Neural crest cell (in vitro differentiated cells): ENCODE measurements at places on chromosomes 7 and 10.

GRCh38 chr10:77763453-77764430 is 126.1 kb upstream of the KCNMA1 start:
- no peak for DNase-seq

- DNase-seq, result no peak
Measured at GRCh38 chr7:105209870-105210269, 178.9 kb downstream of the SRPK2 start.

DNA sequence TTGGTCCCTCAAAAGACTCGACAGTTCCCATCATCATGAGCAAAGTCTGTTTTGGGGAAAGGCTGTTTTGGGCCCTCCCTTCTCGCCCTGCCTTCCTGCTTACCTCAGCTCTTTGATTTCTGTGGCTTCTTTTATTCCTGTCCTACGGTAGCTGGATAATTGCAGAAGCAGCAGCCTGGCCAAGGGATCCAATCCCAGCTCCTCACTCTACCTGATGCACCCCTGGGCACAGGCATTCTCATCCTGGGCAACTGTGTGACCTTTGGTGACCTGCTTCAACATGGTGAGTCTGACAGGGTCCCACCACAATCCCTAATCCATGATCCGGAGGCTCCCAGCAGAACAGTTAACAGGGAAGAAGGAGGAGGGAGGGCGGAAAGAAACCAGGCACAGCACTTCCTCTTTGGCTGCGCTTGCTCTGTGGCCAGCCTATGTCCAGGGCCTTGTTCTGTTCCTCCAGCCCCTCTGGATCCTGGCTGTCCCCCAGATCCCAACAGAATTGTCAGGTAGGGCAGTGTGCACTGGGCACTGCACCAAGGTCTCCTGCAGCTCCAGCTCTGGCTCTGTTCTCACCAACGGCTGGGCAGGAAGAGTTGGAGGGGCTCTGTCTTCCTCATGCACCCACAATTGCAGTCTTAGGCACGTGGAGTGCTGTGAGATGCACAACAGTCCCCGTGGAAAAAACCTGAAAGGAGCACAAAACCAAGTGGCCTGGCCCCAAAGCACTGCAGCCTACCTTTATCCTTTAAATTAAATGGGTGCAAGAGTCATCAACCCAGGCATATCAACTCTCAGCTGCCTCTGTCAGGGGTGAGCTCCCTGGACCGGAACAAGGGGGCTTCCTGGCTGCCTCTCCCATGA is 144.4 kb downstream of the PTPN20 start:
- no peak for DNase-seq

GRCh38 chr10:5523796-5524574 is 776 bp upstream of the CALML3 start:
- DNase-seq, result no peak

DNA sequence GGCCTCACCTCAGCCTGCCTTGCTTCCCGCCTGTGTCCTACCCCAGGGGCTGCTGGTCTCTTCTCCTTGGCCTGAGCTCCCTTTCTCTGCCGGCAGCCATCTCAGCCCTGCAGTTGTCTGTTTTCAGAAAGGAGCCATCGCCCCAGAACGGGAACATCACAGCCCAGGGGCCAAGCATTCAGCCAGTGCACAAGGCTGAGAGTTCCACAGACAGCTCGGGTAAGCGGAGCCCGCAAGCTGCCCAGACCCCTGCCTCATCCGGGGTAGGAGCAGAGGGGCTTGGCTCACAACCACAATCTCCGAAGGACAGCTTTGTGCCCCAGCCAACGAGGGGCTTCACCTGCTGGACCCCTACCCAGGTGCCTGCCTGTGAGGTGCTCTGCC is 5.3 kb upstream of the DEPP1 start:
- no peak for DNase-seq

DNA sequence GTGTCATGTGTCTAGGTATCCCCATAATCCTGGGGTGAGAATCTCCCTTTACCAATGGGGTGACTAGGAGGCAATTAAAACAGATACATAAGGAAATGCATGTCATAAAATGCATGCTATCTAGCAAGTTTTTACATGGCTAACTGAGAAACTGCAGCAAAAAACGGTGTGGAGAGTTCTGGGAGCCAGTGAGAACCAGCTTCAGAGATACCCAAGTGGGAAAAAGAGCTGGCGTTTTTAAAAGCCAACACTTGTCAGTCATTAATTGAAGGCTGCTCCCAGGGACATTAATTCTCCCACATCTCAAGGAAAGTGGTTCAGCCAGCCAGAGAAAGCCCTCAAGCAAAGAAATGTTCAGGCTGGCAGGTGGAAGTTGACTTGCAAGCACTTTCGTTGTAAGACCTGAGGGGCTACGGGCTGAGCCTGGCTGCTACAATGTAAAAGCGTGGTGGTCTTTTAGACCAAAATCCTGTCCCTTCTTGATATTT is 28.1 kb downstream of the ST8SIA6 start:
- DNase-seq, result no peak

DNA sequence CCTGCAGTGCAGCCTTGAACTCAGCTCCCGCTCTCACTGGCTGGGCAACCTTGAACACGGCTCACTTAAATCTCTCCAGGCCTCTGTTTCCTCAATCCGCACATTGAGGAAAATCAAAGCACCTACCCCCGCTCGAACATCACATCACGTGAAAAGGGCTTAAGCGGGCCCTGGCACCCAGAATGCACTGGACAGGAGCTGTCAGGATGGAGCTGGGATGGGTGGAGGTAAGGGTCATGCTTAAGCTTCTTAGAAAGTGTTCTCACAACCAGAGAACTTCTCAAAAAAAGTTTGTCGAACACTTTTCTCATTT is 55.7 kb upstream of the MGMT start:
- DNase-seq, result no peak

GRCh38 chr10:5843686-5844344 is 30.6 kb upstream of the GDI2 start:
- no peak for DNase-seq

GRCh38 chr10:92238586-92239098 is 52.2 kb downstream of the CPEB3 start:
- no peak for DNase-seq

- no peak for DNase-seq
Measured at GRCh38 chr10:15562116-15562515, 157.6 kb downstream of the ITGA8 start.

GRCh38 chr10:11325817-11326216 is 285.6 kb downstream of the USP6NL start:
- DNase-seq, result no peak

GRCh38 chr7:68461430-68461829 is 1136.8 kb upstream of the AUTS2 start:
- DNase-seq, result no peak

DNA sequence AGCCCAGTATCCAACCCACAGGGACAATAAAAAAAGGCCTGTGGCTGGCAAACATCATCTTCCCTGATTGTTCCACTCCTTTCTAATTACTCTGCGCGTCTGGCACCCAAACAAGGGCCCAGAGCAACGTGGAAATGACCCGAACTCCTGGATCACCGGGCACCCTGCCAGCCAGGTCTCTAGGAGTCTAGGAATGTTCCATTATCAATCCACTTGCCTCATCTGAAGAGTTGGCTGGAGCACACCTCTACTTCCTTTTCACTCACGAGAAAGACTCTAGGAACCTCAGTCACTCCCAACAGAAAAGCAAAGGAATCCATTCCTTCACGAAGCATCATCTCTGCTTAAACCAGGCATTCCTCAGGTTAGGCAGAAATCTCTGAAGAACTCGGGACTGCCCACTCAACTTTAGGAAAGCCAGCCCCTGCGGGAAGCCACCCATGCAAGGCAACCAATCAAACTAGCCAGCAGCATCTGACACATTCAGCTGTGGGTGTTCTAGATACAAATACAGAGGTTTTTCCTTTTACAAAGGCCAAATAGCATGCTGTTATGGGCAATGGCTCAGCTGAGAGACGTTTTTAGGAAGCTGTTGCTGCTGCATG is 37.7 kb downstream of the ATXN7L1 start:
- no peak for DNase-seq

DNA sequence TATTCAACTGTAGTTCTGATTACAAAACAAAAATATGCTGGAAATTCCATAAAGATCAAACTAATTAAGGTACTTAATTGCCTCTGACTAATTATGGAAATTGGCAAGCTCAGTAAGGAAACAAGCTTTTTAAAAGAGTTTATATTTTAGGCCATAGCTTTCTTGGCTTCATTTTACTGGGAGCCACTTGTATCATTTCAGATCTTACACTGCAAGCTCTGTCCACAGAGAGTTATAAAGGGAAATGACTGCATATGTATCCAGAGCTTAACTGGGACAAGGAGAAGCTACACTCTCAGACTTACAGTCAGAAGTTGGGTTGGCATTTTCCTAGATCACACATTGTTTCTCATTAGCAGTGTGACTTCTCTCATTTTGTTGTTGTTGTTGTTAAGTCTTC is 92.4 kb downstream of the LRRN3 start:
- no peak for DNase-seq

DNA sequence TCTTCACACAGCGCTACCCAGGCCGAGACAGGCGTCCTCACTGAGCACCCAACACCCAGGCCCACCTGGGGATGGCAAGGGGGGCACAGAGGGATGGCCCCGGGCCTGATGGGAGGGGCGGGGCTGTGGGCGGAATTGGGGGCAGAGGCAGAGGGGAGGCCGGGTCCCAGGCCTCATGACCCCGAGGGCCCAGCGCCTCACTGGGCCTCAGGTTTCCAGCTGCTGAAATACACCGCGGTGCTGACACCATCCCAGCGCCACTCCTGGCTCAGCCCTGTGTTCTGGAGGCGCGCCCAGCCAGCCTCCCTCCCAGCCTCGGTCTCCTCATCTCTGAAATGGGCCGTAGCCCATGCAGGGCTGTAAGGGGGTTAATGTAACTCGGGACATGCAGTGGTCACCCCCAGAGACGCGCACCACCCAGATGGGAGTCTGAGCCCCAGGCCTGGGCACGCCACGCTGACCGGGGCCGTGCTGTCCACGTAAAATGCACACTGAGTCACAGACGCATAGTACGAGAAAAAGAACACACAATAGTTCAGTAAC is 82.3 kb downstream of the UNCX start:
- no peak for DNase-seq

DNA sequence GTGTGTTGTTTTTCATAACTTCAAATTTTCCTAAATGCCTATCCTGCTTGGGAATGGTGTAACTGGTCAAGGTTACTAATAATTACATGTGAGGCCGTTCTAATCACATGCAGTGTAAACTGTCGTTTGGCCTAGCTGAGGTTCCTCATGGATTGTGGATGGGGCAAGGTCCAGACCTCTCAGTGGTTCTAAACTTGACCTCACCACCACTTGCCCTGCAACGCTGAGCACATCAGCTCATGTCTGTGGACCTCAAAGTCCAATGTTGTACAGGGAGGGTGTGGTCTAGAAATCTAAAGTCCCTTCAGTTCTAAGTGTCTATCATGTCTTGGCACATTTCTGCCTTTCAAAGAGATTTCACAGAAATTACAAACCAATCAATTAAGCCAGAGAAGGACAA is 15.6 kb downstream of the RBP3 start:
- no peak for DNase-seq

GRCh38 chr7:37108615-37109014 is 340.0 kb downstream of the ELMO1 start:
- no peak for DNase-seq

GRCh38 chr7:156819733-156820295 is 73.2 kb downstream of the LMBR1 start:
- no peak for DNase-seq

DNA sequence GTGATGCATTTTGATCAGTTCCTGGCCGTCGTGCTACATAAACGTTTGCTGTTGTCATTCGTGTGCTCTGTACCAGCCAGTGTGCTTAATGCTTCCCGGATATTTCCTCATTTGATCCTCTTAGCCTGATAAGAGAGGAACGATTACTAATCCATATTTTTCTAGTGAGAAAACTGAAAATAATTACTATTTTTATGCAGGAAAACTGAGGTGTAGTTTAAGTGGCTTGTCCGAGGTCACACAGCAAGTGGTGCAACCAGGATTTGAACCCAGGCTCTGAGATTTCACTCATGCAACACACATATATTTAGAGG is 650 bp upstream of the SORBS1 start:
- DNase-seq, result no peak

DNA sequence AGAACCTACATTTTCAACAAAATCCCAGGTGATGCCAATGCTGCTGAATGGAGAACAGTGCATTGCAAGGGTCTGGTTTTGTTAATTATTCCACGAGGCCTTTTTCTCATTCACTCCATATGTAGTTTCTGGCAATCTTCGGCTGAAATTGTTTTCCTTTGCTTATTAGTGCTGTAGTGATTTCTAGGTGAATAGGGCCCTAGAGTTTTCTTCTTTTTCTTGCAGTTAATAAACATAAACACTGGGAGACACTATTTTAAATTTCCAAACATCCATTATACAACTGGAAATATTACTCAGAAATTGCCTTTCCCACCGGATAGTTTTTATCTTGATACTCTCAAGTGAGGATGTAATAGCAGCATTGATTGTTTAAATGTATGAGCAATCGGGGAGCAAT is 435.6 kb downstream of the XPNPEP1 start:
- DNase-seq, result no peak

GRCh38 chr7:22213081-22213480 is 143.9 kb downstream of the RAPGEF5 start:
- no peak for DNase-seq

DNA sequence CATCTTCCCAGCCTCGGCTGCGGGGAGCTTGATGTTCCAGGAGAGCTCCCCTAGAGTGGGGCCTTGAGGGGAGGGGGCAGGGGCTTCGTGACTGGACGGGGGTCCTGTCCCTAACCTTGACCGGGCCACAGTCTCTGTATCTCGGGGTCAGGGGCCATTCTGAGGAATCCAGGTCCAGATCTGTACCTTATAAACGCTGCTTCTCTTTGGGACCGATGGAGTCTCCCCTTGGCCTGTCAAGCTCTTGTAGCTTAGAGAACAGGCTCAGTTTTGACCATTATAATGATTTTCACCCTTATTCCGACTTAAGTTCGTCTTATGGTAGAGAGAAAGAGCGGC is 831 bp downstream of the ZKSCAN5 start:
- DNase-seq, result no peak

DNA sequence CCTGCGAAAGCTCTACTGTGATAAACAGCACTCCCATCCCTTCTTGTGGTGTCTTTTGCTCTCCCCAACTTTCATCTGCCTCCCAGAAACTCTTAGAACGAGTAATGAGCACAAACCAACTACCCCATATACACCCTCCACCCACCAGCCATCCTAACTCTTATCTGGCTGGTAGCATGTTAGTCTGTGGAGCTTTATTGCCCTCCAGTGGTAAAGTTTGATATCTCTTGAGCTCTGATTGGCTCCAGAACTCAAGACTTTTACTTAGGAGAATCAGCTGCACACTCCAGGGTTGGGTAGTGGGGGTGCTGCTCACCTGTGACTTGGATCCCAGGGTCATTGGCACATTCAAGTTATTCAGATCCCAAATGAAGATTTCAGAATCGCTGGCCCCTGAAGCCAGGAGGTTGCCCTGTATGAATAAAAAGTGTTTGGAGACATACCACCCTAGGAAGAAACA is 10.9 kb downstream of the SEC31B start:
- peak; percentile 31 for DNase-seq

DNA sequence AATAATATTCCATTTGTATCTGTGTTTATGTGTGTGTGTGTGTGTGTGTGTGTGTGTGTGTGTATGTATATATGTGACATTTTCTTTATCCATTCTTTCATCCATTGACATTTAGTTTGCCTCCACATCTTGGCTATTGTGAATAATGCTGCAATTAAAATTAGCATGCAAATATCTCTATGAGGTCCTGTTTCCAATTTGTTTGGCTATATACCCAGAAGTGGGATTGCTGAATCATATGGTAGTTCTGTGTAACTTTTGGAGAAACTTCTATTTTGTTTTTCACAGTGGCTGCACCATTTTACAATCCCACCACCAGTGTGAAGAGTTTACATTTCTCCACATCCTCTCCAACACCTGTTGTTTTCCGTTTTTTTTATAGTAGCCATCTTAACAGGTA is 53.1 kb downstream of the CH25H start:
- DNase-seq, result no peak

- no peak for DNase-seq
Measured at GRCh38 chr7:38902449-38902848, 6.5 kb downstream of the VPS41 start.
